ENCODE measurements at places on chromosomes 2 and 18.

- DNase-seq: no peak
Observed at GRCh38 chr2:56192664-56193305, 9.0 kb downstream of the CCDC85A start.

DNA sequence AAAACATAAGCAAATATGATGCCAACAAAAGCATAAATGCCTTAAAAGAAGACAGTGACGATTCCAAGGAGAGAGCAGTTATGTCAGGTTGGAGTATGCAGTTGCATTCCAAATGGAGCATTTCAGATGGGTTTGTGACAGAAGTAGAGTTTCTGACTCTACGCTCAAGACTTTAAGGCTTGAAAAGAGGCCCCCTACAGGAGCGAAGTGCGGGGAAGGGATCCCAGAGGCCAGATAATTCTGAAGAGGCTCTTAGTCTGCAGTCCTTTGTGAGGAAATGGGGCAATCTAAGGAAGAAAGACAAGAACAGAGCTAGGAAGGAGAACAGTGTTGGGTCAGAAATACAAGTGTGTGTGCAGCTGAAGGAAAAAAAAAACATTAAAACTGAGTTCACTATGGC, 95.5 kb downstream of the ZNF521 start:
- no peak for DNase-seq

DNA sequence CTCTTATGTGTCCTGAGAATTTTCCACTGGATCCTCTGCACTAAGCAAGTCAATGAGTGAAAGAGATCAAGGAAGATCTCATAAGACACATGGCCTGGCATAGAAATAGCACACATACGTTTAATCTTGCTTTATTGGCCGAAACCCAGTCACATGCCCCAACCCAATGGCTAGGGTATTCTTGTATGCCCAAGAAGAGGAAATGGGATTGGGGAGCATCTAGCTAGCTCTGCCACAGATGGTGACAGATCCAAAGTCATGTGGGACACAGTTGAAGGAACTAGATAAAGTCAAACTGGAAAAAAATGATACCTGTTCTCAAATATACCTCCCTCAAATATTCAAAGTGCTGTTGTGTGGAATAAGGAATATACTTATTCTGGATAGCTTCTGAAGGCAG, 74.7 kb downstream of the CD28 start:
- no peak for DNase-seq

DNA sequence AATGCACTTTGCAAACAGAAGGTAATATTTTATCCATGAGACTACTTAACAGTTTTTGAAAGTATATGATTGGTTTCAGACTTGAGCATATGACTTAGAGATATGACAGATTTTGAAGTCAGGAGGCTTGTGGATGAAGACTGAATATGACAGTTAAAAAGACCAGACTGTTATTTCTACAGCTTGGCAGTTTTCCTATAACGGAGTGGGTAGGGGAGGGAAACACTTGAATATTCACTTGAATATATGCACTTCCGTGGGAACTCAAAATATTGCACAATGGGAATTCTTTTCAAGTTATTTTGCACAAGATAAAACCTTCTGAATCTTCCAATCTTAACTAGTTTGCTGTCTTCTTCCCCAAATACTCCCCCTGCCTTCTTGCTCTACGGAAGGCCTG, 64.6 kb upstream of the ACKR3 start:
- no peak for DNase-seq

DNA sequence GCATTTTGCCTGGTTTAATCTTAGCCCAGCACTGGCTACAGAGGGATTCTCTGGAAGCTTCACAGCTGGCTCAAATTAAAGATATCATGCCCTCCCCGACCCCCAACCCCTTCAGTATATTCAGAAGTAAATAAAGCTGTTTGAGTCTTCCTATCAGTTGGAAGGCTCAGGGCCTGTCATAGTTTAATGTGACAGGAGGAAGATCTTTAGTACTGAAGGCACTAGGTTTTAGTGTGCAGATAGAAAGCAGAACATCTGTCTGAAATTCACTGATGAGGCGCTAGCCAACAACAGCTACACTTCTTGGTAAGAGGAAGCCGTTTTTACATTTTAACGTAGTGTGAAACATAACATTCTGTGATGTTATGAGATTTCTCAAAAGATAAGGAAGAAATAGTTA, 969.1 kb upstream of the CDH2 start:
- no peak for DNase-seq

GRCh38 chr2:38791744-38792143, 13.7 kb downstream of the GEMIN6 start:
- no peak for DNase-seq

GRCh38 chr2:120288016-120288373, 35.3 kb downstream of the RALB start:
- DNase-seq: no peak

- DNase-seq: peak; percentile 57
Observed at GRCh38 chr2:220396287-220396686, 768.9 kb downstream of the SLC4A3 start.

- no peak for DNase-seq
Observed at GRCh38 chr2:15059870-15060512, 427.5 kb downstream of the LRATD1 start.

DNA sequence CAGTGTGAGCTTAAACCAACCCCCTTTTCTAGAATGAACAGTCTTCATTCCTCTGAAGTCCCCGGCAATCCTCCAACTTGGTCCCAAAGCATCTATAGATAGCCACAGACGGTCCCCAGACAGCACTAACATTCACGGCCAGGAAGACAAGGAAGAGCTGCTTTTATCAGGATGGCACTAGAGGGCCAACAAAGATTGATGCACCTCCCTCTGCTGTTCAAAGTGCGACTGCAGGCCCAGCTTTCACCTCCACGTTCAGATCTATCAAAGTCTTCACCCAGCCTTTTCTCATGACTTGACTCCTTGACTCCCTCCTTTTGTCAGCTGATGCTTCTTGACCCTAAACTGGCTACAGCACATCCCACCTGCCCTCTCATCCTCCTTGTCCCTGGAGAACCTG, 54.3 kb downstream of the RNF152 start:
- DNase-seq: no peak

GRCh38 chr2:8119782-8120505, 561.9 kb upstream of the ID2 start:
- no peak for DNase-seq
